Stimulated activated CD8-positive, alpha-beta memory T cell treated with anti-CD3 and anti-CD28 coated beads, Interleukin-2, amount 100 ng/mL, for 48 hours (primary cell): ENCODE measurements at places on chromosomes 5 and 9.

- no peak for DNase-seq
Observed at GRCh38 chr5:79898611-79899010, 92.5 kb downstream of the MTX3 start.

- no peak for DNase-seq
Observed at GRCh38 chr9:94827584-94828304, 101.2 kb downstream of the AOPEP start.

DNA sequence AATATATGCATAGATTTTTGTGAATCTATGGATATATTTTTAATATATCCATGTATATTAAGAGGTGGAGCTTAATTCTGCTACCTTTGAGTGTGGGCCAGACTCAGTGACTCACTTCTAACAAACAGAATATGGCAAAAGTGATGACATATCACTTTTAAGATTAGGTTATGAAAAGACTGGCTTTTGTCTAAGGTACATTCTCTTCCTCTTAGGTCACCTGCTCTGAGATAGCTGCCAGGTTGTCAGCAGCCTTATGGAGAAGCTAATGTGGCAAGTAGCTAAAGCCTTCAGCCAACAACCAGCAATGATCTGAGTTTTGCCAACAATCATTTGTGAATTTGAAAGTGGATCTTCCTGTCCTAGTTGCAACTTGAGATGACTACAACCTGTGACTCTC lies 83.8 kb downstream of the ANKRD31 start:
- DNase-seq = no peak

DNA sequence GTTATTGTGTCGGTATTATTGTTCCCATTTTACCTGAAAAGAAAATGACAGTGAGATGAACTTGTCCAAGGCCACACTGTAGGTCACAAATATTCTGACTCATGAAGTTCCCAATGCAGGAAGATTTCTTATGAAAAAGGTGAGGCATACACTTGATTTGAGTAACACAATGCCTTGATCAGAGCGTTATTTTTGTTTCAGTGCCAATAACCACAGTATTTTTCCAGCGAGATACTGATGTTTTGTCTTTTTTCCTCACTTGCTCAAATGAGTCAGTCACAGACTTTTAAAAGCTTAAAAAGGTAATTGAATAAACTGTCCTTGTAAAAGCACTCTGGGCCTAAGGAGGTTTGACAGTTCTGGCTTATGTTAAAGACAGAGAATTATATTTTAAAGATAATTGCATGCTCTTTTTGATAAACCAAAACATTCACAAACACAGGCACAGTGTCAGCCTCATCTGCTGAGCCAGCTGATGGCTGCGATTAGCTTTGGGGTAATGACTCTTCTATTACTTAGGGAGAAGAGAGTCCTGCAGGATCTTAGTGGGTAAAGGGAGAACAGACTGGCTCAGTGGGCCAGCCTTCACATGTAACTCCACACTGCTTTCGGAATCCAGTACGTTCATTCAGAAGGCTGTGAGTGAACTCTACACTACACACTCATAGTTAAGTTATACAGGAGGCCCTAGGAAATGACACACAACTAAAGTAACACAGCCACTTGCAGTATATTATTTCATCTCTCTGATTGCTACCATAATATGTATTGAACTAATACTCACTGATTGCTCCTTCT lies 165.5 kb upstream of the CD180 start:
- DNase-seq = no peak

DNA sequence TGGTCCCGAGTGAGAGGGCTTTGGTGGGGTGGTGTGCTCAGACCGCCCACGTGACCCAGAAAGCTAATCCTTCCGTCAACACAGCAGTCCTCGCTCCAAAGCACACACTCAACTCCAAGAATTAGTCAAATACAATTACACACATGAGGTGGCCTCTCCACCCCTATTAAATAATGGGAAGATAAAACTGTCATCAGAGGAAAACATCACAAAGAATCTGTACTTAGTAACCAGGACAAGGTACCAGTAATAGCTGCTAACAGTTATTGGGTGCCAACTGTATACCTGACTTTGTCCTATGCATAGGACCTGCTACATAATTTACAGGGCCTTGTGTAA lies 222.8 kb downstream of the HSPA4 start:
- DNase-seq = no peak
